Lower lobe of right lung (tissue), 2 donors: ENCODE measurements at places on chromosomes 3 and 15.
A peak's percentile ranks its signal among the peaks of the same experiment; 100 is the strongest.

GRCh38 chr3:23129117-23129516 lies 74.0 kb upstream of the UBE2E2 start:
- no peak for DNase-seq

DNA sequence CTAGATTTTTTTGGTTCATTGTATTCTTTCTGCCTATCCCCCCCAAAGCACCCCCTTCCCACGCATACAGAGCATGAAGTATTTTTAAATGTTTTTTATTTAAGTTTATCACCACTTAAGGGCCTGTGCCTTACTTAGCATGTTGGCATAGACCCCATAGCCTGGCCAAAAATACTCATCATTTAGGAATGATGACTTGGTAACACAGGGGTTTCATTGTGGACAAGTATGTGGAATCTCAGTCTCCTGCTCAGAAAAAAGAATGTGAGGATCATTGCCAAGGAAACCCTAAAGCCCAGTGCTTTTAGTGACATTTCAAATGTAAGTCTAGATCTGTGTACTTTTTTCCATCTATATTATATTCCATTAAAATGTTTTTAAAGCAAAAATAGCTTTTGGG lies 146.3 kb downstream of the ALCAM start:
- DNase-seq = no peak

DNA sequence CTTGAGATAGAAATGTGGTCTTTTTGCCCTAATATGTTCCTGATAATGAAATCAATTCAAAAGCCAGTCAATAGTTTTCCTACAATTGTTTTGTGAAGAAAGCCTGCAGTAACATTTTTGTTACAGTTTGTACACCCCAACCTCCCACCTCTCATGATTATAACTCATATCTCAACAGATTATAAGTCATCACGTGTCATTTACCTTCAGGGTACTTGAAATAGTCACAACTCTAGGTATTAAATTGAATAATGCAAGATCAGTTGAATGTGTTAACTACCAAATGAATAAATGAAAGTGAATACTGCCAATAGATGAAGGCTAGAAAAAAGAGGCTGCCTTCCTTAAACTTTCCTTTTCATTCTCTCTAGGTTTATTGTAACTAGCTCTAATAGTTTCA lies 32.9 kb upstream of the CTDSPL2 start:
- no peak for DNase-seq

- DNase-seq = peak; percentile 59
Measured at GRCh38 chr15:70447928-70448698, 315.2 kb downstream of the UACA start.

DNA sequence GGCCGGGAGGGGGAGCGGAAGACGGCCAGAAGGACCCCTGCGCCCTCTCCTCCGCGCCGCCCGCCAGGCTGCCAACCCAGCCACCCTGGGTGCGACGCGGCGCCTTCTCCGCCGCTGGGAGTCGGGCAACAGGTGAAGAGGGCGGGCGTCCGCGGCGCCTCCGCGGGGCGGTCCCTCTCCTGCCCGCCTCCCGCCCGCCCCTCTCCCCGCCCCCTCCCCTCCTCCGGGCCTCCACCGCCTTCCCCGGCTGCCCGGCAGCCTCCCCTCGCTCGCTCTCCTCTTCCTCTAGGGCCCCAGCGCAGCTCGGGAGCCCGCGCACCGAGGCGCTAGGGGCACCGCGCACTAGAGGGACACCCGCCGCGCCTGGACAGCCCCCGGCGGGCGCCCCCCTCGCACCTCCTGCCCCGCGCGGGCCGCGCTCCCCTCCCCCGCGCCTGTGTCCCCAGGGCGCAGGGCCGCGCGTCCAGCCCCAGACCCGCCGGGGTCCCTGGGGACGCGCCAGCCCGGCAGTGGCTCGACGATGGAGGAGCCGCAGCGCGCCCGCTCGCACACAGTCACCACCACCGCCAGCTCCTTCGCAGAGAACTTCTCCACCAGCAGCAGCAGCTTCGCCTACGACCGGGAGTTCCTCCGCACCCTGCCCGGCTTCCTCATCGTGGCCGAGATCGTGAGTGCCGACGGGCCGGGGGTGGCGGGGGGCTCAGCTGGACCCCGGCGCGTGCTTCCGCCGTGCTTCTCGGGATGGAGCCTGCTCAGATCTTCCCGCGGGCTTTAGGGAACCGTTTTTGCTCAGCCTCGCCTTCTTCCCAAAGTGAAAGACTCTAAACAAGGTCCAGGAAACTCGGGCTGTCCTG lies at the start of gene CMTM8:
Gene CMTM8, plus strand, starts transcription at position 228 of the 854 bp plus-strand sequence. Its CDS starts 293 bp downstream, at position 521.
- DNase-seq = peak; percentile 76

DNA sequence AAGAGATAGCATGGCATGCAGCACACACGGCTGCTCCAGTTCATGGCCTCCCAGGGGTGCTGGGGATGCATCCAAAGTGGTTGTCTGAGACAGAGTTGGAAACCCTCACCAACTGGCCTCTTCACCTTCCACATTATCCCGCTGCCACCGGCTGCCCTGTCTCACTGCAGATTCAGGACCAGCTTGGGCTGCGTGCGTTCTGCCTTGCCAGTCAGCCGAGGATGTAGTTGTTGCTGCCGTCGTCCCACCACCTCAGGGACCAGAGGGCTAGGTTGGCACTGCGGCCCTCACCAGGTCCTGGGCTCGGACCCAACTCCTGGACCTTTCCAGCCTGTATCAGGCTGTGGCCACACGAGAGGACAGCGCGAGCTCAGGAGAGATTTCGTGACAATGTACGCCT lies 4.8 kb downstream of the CIB1 start:
- no peak for DNase-seq

DNA sequence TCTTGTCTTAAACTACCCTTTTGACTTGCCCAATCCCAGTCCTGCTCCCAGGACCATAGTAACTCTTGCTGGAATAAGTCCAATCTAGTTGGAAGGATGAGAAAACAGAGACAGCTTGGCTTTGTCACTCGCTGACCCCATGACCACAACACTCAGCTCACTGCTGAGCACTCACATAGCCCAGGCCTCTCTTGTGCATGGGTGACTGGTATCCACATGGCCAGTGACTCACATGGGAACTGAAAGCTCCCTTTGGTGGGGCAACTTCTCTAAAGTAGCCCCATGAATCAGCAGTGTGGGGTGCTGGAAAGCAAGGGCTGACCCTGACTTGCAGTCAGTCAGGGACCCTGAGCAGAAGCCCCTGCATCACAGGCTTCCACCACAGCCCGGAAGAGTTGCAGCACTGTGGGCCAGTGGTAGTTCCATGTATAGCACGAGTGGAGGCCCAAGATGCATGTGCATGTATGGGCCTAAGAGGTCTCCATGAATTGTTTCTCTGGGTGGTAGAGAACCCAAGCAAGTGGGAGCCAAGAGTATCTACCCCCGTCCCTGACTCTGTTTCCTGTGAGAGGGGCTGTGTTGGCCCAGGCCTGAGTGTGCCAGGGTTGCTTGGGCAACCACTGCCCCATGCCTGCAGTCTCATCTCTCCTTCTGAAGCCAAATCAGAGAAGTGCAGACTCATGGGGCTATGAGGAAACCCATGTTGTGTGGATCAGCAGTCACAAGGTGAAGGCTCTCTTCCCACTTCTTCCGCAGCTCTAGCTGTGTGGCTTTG lies 62.1 kb upstream of the XCR1 start:
- DNase-seq = peak; percentile 86
